ENCODE measurements at places on chromosomes 16 and 17.

DNA sequence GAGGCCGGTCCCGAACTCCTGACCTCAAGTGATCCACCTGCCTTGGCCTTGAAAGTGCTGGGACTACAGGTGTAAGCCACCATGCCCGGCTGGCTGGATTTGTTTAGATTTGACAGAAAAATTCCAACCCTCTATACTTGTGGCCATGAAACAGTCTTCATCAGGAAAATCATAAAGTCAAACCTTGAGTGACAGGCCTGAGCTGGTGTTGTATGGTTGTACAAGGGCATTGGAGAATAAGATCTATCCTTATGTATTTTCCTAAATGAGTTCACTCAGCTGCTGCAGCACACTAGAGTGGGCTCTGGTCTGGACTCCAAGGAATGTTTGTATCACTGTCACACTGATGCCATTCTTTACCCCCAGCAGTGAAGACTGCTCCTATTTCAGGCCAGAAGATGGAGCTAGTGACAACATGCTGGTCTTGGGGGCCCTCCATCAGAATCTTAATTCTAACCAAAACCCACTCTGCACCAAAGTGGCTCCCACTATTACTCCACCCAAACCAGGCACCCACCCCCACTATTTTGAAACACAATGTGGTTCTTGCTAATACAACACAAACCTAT lies 27.4 kb downstream of the SNX11 start:
- no peak for DNase-seq

DNA sequence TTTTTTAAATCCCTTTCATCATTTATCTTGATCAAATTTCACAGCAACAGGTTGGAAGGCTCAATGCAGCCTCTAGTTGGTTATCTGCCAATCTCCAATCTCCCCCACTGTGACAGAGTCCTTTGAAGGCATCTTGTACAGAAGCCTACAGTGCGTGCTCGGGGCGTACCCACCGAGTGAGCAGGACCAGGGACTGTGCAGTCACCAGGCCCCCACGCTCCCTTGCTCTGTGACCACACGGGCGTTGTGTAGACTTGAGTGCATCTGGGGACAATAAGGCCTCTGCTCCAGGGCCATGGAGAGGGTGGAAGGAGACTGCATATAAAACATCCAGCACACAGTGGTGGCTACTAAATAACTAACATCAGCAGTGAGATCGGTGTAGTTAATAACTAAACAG lies 63.4 kb downstream of the GTF3C1 start:
- DNase-seq: no peak

DNA sequence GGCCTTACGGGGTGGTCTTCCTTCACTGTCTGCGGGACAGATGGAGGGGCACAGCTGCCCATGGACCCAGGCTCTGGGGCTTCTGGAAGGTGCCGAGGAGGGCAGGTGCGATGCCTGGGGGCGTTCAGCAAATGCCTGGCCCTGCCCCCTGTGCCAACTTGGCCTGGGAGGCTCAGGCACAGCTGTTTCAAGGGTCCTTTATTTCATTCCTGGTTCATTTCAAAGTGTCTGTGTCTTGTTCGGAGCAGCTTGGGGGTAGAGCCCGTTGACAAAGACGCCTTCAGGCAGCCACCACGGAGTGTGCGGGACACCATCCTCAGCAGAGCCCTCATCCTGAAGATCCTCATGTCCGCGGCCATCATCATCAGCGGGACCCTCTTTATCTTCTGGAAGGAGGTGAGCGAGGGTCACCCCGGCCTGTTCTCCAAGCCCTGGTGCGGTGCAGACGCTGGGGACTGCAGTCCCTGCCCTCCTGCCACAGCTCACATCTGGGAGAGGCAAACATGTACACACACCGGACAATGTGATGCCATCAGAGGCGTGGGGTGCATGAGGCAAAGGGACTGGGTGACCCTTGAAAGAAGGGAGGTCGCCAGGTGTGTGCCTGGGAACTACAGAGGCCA lies 43.9 kb downstream of the MEAK7 start:
- DNase-seq: no peak

GRCh38 chr17:47862621-47863440 lies 11.9 kb upstream of the SP6 start:
- DNase-seq: no peak

DNA sequence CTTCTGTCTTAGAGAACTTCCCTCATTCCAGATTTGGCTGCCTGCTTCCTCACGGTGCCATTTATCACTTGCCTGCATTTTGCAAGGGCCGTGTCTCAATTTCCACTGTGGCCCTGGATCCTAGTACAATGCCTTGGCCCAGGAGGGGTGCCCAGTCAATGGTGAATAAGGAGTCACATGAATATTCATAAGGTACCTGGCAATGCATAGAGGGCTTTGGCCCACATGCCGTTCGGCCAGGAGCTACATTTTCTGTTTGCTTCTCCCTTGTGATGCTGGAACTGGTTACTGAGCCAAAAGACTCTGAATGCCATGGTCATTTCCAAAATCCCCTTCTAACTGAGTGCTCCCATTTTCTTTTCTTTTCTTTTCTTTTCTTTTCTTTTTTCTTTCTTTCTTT lies 4.8 kb upstream of the PIRT start:
- DNase-seq: no peak

DNA sequence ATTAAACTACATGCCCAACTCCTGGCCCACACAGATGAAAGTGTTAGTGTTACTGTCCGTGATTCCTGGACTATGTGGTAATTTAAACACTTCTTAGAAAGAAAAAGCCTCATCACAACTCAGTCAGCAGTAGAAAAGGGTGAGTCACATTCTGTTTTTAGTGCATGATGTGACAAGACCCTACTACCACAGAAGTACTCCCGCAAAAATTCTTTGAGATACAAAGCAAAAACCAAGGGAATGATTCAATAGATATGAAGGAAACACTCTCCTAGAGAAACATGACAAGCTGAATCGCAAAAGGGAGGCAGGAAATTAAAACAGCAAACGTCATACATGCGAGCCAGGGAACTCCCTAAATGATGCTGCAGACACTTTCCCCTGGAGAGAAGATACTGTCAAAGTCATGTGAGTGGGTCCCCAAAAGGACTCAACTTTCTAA lies 14.4 kb downstream of the SNN start:
- no peak for DNase-seq

DNA sequence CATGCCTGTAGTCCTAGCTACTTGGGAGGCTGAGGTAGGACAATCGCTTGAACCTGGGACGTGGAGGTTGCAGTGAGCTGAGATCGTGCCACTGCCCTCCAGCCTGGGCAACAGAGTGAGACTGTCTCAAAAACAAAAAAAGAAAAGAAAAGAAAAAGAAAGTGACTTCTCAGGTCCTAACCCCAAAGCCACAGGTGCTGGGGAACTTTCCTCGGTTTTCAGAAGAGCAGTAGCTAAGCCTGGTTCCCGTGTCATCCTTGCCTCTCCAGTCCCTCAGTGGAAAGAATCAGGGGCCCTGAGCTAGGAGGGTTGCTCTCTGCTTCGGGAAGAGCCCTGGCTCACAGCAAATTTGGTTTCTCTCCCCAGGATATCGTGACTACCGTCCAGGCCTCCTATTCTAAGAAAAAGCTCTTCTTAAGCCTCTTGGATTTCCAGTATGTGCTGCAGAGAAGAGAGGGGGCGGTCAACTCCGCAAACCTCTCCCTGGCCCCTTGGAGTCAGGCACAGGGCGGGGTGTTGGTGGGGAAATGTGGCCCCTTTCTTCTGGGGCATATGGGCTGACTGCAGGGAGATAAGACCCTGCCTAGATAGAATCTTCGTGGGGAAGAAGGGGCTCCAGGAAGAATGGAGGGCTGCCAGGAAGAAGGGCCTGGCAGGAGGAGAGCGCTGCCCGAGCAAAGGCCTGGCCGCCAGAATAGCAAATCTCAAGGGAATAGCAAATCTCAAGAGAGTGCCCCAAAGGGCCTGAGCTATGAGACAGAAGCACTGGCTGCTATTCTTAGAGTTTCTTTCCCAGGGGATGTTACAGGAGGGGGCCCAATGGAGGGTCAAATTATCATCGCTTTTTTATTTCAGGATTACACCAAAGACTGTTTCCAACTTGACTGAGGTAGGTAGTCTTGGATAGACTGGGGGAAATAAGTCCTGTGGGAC lies 8.3 kb upstream of the NLRC5 start:
- DNase-seq: no peak

GRCh38 chr16:57628008-57628781 lies at the start of gene ADGRG1:
TSS of gene ADGRG1 (plus strand) at chr16:57628630. CDS start at chr16:57650288, 21,658 bp downstream.
- peak; percentile 26 for DNase-seq

DNA sequence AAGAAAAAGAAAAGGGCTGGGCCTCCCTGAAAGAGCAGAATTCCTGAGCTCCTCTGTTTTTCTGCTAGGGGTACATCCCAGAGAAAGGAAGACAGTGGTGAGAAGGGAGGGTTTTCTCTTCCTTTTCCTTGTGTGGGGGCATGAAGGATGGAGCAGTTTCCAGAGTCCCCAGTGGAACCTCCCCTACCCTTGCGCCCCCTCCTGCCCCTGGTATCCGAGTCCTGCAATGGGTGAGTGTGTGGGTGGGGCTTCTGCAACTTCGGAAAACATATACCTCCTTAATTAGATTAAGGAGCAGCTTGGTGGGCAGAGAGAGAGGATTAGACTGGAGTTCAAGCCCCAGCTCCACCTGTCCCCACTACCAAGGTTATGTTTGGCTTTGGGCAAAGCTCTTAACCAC lies 5.4 kb upstream of the GIP start:
- no peak for DNase-seq

DNA sequence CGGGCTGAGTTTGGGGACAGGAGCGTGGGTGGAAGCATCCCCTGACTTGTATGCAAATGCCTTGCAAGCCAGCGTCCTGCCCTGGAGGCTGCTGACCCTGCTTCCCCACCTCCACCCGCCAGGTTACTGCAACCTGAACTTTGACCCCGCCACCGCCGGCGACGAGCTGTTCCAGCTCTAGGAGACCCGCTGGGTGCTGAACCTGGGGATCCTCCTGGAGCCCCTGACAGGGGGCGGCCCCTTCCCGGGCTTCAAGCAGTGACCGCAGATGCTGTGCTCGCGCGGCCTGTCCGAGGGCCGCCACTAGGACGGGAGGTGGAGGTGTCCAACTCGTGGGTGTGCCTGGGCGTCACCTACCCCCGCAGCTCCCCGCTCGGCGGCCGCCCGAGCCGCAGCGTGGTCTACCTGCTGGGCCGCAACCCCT lies 10.7 kb upstream of the SLC16A5 start:
- DNase-seq: no peak

GRCh38 chr16:73739049-73739769 lies 557.4 kb upstream of the PSMD7 start:
- no peak for DNase-seq

DNA sequence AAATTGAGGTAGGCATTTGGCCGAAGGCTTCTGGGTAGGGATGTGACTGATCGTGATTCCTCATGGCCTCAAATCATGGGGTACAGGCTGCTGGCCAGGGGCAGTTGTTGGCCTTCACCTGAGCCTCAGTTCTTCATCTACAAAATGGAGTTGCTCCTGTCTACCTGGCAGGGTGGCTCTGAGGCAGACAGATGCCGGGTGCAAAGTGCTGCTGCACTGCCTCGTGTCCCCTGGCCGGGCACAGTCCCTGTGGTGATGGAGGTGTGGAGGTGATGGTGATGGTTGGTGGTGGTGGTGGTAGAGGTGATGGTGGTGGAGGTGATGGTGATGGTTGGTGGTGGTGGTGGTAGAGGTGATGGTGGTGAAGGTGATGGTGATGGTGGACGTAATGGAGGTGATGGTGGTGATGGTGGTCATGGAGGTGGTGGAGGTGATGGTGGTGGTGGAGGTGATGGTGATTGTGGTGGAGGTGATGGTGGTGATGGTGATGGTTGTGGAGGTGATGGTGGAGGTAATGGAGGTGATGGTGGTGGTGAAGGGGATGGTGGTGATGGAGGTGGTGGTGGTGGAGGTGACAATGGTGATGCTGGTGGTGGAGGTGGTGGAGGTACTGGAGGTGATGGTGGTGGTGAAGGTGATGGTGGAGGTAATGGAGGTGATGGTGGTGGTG lies 52.6 kb downstream of the RNF213 start:
- no peak for DNase-seq

GRCh38 chr17:57286399-57287105 lies 30.2 kb downstream of the MSI2 start:
- no peak for DNase-seq

DNA sequence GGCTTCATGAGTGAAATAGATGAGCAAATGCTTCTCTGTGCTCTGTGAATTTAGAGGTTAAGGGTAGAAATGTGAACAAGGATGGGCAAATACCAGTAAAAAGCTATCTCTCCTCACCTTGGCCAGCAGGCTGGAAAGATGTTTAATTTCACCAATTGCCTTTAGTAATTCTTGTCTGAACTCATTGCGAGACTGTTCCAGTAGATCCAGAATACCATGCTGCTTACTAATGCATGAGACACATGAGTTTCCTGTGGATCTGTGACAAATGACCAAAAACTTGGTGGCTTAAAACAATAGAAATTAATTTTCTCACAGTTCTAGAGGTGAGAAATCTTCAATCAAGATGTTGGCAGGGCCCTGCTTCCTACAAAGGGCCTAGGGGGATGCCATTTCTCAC lies 9.3 kb upstream of the ZNF624 start:
- DNase-seq: no peak

- peak; percentile 42 for DNase-seq
Observed at GRCh38 chr16:30567991-30568638, 3.4 kb downstream of the ZNF688 start.

DNA sequence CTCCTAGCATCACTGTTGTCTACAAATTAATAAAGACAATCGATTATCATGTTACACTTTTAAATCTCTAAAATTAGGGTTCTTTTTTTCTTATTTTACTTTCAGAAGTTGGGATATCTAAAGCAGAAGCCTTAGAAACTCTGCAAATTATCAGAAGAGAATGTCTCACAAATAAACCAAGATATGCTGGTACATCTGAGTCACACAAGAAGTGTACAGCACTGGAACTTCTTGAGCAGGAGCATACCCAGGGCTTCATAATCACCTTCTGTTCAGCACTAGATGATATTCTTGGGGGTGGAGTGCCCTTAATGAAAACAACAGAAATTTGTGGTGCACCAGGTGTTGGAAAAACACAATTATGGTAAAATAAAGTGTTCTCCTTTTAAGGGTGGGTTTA lies 2.4 kb downstream of the RAD51C start:
- DNase-seq: no peak

GRCh38 chr16:84190731-84191388 lies at the start of gene ADAD2:
TSS of gene ADAD2 (plus strand) at chr16:84191157. CDS start at chr16:84191231, 74 bp downstream.
- DNase-seq: no peak

DNA sequence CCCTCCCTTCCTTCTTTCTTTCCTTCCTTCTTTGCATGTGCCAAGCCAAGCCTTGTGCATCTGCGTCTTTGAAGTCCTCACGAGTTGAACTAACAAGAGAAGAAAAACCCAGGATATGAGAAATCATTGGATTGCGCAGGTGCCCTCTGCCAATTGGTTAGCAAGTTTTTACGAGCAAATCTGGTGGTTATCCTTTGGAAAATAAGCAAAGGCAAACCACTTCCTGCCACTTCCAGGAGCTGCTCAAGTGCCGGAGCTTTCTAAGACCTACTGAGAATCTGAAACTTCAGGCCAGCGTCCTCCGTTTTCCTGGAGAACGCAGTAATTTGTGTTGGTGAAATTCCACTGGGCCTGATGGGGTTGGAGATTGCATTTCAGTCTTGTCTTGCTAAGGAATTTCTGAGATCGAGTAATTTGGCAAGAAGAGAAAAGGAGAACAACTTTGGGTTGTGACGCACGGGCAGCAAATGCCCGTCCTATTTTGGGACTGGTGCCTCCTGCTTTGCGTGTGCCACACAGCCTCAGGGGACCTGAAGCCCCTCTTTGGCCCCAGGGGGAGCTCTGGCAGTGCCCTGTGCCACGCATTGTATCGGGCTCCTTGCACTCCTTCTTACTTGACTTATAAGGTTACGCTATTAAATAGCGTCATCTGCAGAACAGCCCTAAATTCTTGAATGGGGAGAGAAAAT lies 56.4 kb downstream of the CMIP start:
- no peak for DNase-seq

- no peak for DNase-seq
Observed at GRCh38 chr16:17084130-17084529, 386.6 kb downstream of the XYLT1 start.

- DNase-seq: no peak
Observed at GRCh38 chr16:4859900-4860255, 12.6 kb downstream of the UBN1 start.
